CD8-positive, alpha-beta memory T cell (primary cell): ENCODE measurements at places on chromosomes 5 and 9.

GRCh38 chr9:6051511-6051950 is 36.1 kb upstream of the RANBP6 start:
- DNase-seq, result no peak

DNA sequence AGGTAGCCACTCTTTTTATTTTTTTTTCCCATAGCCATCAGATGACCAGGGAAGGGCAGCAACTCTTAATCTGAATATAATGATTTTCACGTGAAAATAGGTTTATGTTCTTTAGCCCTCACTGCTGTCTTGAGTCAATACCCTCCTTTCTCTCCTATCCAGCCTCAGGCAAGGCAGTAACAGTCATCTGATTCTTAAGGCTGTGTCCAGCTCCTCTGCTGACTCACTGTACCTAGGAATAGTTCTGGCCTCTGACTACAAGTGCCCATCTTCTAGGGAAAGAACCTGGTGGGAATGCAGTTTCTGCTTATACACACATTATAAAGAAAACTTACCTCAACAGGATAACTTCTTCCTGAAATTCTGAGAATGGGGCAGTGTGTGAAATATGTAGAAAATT is 30.7 kb downstream of the DHX29 start:
- no peak for DNase-seq

GRCh38 chr5:17361331-17361730 is 136.7 kb upstream of the TAF11L2 start:
- DNase-seq, result no peak

GRCh38 chr5:14603141-14603540 is 21.5 kb downstream of the OTULINL start:
- DNase-seq, result no peak

- no peak for DNase-seq
Measured at GRCh38 chr5:455806-456205, 12.8 kb downstream of the EXOC3 start.

DNA sequence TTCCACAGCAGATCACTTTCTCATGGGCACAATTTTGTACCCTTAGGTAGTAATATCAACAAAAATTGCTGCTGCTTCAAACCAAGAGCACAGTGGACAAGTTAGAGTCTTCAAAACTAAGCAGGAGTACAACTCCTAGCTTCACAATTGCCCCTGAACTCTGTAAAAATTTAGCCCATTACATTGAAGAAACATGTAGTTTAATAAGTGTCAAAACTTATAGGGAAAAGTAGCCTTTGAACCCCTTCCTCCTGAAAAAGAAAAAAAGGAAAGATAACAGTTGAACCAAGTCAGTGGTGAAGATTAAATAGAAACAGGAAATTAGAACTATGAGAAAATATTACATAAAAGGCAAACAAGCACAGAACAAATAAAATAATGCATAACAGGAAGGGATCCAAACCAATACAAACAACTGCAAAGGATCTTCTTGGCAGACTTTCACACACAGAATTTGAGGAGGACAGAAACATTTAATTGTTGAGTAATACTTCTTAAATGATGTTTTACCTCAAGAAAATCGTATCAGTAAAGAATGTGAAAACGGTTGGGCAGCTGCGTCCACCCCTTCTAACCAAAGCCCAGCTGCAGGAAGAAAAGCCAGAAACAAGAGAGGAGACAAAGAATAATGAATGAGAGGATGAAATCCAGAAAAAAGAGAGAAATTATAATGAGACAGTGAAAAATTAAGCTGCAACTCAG is 636.0 kb downstream of the NR2F1-AS1 start:
- DNase-seq, result no peak

GRCh38 chr5:150131461-150131860 is 24.2 kb downstream of the PDGFRB start:
- DNase-seq, result no peak

GRCh38 chr9:3929345-3930047 is 370.4 kb downstream of the GLIS3 start:
- no peak for DNase-seq
